ENCODE measurements at places on chromosomes 2 and 18.

DNA sequence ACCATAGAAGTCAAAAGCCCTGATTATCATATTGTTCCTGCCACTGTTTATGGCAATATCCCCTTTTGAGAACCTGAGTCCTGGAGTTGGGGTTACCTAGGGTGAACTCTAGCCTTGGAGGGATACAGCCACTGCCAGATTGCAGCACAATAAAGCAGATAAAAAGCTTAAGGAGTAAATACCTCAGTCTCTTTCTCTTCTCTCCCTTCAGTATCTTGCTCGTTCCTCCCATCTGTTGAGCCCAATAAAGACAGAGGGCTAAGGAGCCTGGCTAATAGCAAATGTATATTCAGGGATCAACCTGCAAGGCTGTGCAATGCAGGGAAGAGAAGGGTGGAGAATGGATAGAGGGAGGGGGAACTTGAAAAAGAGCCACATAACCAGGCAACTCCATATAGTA lies 8.0 kb upstream of the DPP4 start:
- no peak for DNase-seq

DNA sequence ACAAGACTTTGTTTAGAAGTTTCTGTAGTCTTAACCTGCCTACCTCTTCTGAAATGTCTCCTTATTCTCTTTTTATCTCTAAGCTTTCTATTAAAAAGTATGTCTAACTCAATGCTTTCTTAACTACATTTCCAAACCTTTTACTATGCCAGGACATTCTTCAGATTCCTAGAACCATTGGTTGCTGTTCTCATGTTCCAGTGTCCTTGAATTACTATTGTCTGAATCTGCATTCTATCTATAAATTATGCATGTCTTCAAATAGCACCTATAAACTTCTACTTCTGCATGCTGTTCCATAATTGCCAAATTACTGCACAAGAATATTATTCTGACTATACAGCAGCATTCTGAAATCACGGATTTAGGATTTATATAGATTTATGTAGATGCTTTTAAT lies 166.0 kb upstream of the VWC2L start:
- no peak for DNase-seq

DNA sequence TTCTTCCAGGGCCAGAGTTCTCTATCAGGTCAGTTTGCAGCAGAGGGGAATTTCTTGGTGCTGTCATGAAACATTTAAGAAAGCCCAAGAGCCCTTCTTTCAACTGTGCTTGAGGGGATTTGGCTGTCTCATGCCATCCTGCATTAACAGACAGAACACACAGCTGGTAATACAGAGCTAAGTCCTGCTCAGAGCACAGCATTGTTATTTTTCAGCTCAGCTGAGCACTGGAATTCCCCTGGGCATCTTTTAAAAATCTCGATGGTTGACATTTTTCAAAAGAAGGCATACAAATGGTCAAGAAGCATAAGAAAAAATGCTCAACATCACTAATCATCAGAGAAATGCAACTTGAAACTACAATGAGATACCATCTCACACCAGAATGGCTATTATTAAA lies 14.9 kb upstream of the IL1R2 start:
- no peak for DNase-seq

- no peak for DNase-seq
Observed at GRCh38 chr2:159775021-159775420, 23.0 kb downstream of the CD302 start.

DNA sequence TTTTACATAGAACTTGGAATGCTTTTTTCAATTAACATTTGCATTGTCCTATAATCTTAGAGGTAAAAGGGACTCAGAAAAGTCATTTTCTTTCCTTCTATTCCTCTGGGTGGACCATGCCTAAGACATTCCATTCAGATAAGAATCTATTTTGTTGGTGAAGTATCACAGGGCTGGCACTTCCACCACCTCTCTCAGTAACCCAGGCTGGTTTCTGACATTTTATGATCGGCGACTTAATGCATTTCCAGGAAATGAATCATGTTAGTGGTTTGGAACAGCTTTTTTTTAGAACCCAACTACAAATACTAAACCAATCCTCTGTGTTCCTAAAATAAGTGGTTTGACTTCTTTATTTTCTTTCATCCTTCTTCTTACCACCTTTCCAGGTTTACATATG lies 27.0 kb downstream of the GAD1 start:
- DNase-seq = no peak

DNA sequence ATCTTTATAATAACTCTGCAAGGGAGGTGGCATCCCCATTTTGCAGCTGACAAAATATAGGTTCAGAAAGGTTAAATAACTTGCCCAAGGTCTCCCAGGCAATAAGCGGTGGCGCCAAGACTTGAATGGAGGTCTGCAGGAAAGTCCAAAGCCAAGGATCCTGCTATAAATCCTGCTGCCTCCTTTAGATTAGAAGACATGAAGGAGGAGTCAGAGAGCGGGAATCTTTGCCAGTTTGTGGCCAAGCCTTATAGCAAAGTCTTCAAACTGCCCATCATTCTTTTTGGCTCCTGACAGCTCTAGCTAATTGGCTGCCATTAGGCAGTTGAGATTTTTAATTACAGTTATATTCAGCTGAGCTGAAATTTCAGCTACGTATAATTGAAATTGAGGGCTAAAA lies 114.3 kb downstream of the C1D start:
- no peak for DNase-seq

DNA sequence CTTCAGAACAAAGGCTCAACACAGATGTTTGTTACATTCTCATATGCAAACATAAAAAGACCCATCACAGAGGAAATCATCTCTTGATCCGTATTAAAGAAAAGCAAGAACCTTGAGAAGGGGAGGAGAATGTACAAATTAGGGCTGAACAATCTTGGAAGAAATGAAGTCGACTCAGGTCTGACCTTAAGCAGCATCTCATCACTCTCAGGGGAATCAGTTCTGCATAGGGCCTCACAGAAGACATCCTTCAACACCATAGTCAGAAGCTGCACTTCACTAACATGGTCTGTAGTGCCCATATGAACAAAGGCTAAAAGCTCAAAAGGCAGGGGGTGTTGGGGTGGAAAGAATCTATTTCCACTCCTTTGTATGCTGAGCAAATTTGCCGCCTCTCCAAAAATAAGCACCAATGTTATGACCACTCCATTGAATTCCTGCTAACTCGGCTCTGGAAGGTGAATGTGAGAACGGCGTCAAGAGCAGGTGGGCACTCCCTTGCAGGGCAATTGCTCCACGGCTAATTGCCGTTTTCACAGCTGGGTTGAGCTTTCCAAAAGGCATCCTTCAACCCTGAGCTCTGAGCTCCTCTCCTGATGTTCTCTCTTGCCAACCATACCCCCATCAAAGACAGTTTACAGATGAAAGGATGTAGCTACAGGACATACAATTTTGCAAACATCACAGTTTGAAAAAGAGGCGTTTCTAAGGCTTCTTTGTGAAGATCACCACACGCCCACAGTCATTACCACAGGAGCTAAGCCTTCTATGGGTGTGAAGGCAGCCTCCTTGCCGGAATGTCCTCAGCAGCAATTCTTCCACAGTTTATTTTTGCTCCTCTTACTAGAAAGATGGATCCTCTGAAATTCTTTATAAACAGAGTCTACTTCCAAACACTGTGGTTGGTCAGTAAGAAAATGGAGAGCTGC lies 10.0 kb downstream of the KLF7 start:
- no peak for DNase-seq

- DNase-seq = no peak
Observed at GRCh38 chr2:151765760-151766410, 31.6 kb upstream of the NEB start.
